ENCODE measurements at places on chromosomes 7 and 10.

DNA sequence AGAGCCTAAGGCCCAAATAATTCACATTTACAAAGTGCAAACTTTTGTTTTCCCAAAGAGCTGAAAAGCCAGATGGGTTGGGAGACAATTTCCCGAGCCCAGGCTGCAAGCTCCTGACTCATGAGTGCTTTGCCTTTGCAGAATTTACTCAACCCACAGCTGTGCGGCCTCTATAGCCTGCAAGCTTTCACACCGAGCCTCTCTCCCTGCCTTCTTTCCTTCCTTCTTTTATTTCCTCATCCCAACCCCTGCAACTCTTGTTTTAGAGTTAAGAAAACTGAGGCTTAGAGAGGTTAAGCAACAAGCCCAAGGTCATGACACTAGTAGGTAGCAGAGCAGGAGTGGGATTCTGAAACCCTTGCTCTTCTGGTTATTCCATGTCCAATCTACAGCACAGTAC is 203.0 kb upstream of the GPR26 start:
- no peak for DNase-seq

- peak; percentile 3 for DNase-seq
Observed at GRCh38 chr7:111137296-111138192, 46.6 kb downstream of the LRRN3 start.

GRCh38 chr10:60728056-60728455 is 50.2 kb upstream of the CDK1 start:
- no peak for DNase-seq

DNA sequence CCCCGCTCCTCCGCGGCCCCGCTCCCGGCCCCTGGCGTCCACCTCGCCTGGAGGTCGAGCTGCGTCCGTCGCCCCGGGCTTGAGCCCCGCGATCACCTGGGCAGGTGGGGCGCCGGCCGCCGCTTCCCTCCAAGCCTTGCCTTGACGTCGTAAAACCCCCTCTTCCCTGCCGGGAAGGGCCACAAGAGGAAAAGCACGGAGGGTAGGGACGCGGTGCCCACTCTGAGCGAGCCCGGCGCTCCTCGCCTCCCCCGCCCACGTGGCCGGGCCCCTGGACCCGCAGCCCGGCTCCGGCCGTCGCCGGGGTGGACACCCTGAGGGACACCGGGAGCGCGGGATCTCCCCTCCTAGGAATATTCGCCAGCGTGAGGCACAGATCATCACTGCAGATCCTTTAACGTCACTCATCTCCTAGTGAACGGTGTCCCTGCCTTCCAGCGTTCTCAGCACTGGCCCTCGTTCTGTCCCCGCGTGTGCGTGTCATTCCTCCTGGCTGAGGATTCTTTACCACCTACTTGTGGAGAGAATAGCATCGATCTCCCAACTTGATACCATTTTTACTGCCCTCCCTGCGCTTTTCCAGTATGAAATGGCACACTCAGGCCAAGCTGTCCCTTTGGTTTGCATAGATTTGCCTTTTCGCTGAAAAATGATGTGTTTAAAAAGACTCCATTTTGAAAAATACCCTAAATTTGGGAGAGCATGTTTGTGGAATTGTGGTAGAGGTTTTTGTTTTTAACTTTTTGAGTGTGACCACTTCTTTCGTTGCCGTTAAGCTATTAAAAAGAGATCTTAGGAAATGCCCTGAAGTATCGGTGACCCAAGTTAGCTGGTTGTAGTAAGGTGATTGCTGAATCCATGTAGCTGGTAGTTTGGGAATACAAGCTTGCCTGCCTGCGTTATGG is 649 bp downstream of the ACTR3B start:
- no peak for DNase-seq

GRCh38 chr10:121070275-121071070 is 219.3 kb downstream of the WDR11 start:
- DNase-seq, result no peak

DNA sequence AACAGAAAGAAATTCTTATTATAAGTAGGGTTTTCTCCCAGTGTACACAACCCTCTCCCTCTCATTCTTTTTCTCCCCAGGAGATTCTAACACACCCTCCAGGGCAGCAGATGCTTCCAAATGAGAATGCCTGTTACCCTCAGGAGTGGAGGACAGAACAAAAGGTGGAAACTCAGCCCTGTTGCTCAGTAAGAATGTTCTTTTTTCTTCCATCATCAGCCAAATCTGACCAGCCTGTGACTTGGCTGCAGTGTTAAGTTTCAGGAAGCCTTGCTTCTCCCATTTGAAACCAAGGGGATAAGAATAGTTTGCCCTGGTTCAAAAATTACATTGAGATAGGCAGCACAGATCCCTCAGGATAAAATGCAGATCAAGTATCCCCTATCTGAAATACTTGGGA is 77.5 kb upstream of the EEPD1 start:
- no peak for DNase-seq

- DNase-seq, result peak; percentile 8
Observed at GRCh38 chr10:105094048-105094447, 453.0 kb downstream of the SORCS3 start.

- DNase-seq, result no peak
Observed at GRCh38 chr7:148385009-148385682, 205.4 kb upstream of the C7orf33 start.

GRCh38 chr10:17742918-17743317 is 9.1 kb upstream of the TMEM236 start:
- DNase-seq, result peak; percentile 15

DNA sequence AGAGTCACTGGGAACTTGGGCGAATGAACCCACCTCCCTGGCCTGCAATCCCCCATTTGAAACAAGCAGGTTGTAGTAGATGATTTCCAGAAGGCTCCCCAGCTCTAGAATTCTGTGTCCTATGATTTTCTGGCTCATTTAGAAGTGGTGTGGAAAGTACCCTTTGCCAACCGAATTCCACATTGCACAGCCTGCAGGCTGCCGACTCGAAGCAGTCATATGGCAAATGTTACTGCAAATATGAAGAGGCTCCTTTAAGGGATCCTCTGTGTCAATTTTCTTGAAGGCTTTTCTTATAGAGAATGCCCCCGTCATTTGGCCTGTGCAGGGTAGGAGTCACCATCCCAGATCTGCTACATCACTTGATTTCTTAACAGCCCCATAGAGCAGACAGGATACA is 5.6 kb downstream of the PODXL start:
- no peak for DNase-seq

DNA sequence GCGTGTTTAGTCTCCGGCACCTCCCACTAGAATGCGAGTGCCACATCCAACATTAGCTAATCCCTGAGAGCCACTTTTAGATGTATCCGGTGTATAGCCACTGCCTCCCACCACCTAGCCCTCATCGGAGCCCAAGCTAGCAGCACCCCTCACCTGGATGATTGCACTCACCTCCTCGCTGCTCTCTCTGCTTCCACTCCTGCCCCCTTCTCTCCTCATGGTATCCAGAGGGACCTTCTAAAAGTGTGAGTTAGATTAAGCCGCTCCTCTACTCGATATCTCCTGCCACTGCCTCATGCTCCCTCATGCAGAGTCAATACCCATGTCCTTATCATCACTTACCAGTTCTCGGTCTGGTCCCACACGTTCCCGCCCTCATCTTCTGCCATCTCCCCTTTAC is 125.3 kb downstream of the RAB11FIP2 start:
- no peak for DNase-seq

GRCh38 chr7:110382736-110383135 is 708.2 kb upstream of the LRRN3 start:
- DNase-seq, result no peak

GRCh38 chr10:18423058-18423637 is 228.2 kb downstream of the NSUN6 start:
- DNase-seq, result no peak

DNA sequence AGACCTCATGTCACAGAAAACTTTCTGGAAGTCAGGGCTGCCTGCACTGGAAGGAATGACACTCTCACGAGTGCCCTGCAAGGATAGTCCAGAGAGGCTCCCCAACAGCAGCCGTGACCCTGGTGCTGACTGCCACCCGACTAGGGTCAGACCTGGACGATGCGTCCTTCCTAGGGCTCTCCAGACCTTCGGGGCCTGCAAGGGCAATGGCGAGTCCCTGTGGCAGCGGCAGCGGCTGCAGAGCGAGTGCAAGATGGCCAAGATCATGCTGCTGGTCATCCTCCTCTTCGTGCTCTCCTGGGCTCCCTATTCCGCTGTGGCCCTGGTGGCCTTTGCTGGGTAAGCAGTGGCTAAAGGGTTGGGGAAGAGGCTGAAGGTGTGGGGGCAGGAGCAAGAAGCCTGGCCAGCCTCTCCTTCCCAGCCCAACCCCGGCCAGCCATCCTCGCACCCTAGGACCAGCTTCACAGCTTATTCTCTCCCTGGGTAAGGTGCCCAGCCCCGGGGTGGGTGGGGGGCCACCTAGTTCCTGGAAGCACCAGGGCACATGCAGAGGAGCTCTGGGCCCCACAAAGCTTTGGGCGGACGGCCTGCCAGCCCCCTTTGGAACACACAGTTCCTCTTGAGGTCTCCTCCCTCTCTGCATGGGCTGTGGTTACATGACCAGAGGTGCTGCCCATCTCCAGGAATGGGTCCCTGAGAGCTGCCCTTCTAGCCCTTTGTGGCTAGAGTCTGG is 5.5 kb downstream of the OPN4 start:
- no peak for DNase-seq

DNA sequence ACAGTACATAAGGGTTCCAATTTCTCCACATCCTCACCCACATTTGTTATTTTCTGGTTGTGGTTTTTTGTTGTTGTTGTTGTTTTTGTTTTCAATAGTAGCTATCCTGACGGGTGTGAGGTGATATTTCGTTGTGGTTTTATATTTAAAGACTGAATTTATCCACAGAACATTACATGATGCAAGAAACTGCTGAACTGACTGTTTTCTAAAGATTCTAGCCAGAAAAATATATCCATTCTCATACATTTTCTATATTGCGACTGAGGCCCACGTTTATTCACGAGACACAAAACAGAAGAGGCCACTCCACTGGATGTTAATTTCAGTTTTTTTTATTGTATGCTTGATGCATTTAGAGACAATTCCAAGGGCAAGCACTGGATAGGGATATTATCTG is 69.8 kb downstream of the SCRN1 start:
- no peak for DNase-seq
